AG10803 (cell line): ENCODE measurements at places on chromosomes 11 and 22.

DNA sequence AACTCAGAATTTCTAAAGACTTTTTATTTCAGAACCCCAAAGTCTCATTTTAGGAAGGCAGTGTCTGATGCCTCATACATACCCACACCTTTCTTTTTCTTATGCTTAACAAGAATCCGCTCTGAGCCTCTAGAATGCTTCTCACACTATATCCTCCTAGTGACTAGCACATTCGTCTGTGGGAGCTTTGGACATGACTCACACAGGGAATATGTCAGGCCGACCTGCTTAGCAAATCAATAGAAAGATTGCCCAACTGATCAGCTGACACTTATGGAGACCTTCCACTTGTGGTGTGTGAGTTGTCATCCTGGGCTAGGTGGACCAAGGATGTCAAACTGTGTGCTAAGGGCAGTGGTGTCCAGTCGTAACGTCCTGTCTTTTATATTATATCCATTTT, 129.9 kb upstream of the TTC12 start:
- peak; percentile 97 for DNase-seq

DNA sequence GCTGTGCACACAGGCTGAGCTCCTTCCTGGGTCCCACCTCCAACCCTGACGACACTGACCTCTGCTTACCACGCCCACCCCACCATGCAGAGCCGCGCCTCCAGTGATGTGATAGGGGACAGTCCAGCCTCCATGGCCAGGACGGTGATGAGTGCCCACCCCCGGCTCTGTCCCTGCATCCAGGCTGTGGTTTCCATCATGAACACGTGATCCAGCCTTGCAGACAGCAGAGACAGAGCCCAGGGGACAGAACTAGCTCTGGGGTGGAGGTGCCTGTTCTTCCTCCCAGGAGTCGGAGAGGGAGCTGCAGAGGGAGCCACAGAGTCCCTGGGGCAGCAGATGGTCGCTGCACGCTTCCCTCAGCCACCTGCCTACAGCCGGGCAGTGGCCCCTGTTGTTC, 42.6 kb upstream of the IGSF9B start:
- no peak for DNase-seq

- no peak for DNase-seq
Observed at GRCh38 chr11:284105-285020, 4.6 kb upstream of the PGGHG start.

DNA sequence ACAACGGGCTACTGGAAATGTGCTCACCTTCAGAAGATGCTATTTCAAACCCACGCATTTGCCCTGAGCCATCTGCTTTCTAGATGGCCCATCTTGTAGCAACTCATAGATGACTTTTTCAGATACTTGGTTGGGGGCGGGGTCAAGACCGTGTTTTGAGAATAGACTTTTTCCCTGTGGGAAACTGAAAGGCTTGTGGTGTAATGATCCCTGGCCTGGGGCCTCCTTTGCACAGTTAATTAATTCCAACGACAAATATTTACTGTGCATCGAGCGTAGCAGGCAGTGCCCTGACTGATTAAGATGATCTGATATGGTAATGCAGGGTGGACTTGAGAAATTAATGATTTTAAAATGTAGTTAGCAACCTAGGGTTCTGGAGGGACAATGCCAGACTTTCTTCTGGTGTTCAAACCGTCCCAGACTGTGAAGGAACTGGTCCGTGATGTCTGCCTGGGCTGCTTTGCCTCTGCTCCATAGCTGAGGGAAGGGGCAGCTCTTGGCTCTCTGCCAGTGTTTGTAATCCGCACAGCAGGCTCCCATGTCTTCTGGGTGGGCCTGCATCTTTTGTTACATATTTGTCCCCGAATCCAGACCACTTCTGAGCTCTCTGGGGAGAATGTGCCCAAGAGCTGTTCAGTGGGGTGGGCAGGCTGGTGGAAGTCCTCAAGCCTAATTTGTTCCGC, 84.8 kb downstream of the ADAMTS15 start:
- DNase-seq = no peak

DNA sequence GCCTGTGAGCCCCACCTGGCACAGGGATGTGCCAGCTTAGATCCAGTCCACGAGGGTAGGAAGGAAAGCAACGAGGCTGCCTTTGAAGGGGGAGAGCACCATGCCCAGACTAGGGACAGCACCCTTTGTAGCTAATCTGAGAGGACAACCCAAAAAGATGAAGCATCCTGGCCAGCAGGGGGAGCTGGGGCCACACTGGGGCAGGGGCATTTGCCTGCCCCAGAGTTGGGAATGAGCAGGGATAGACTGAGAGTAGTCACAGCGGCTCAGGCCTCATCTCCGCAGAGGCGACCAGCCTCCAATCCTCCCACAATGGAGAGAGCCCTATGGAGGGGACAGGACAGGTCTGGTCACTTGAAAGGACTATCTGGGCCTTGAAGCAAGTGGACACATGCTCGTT, 16.4 kb downstream of the LMO1 start:
- DNase-seq = no peak

GRCh38 chr22:21691816-21692215, 26.0 kb downstream of the PPIL2 start:
- no peak for DNase-seq

GRCh38 chr22:43183496-43184277, 3.2 kb downstream of the TTLL12 start:
- DNase-seq = peak; percentile 54

DNA sequence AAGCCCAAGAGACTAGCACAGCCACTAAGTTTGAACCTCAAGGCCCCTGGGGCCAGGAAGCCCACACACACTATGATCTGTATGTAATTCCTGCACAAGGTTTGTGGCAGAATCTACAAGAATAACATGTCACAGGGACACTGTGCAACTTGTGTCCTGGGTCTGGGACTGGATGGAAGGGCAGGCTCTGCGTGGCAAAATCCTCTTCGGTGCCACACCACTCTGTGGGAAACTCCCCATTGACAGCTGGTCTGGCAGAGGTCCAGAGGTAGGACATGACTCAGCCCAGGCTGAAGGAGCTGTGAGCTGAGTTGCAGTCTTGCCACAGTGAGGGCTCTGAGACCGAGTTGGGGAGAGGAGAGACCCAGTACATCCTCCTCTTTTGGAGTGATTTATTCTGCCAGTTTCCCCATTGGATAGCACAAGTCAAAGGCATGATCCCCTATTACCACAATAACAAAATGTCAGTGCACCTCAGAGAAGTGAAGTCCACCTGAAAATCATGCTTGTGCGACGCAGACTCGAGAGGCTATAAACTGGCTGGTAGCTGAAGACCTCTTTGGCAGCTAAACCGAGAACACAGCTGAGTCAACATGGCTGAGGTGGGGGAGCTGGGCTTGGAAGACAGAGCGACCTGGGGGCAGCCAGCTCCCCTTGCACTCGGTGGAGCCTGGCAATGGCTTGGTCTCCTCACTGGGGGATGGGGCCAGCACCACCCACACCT, 23.3 kb upstream of the SERPIND1 start:
- DNase-seq = peak; percentile 83

- no peak for DNase-seq
Observed at GRCh38 chr22:28102151-28102812, 183.2 kb upstream of the PITPNB start.

GRCh38 chr22:39306456-39307361, 12.7 kb downstream of the RPL3 start:
- no peak for DNase-seq

- no peak for DNase-seq
Observed at GRCh38 chr11:129012880-129013279, 70.2 kb upstream of the TP53AIP1 start.

DNA sequence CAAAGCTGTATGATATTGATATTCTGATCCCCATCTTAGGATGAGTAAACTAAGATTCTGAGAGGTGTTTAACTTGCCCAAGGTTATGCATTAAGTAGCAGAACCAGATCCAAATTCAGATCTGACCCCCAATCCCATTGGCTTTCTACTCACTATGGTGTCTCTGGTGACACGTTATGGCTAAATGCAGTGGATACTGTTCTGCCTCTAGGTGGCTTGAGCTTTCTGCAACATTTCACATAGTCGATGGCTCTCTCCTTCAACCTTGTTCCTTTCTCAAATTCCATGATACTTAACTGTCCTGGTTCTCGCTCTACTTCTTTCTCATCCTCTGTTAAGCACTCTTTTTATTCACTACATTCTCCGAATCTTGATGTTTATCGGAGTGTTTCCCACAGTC, 9.4 kb downstream of the C11orf97 start:
- DNase-seq = peak; percentile 42

DNA sequence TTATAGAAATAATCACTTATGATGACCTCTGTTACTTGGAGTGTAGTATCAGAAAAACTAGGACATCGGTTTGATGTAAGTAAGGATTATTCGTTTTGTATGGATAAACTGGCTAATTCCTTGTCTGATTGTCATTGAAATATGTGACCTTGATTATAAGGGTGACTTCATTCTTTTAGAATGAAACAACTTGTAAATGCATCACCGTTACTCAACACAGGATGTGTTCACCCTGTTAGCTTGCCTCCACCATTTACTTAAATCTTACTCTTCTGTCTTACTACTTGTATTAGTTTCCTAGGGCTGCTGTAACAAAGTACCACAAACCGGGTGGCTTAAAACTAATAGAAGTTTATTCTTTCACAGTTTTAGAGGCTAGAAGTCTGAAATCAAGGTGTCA, 7.9 kb downstream of the SFI1 start:
- peak; percentile 60 for DNase-seq

- DNase-seq = no peak
Observed at GRCh38 chr11:44883277-44883676, 67.4 kb downstream of the TP53I11 start.

DNA sequence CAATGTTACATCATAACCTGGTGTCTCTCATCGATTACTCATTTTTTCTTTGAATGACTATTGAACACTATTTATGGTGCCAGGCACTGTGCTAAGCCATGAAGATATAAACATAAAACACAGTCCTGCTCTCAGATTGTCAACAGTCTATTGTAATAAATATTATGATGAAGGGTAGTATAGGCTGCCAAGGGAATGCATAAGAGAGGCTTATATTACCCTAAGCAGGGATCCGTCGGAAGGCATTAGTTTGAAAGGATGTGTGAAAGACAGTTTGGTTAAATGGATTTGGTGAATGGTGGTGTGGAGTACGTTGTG, 7.2 kb upstream of the CCDC90B start:
- DNase-seq = no peak

GRCh38 chr11:46315783-46316563, 31.3 kb upstream of the DGKZ start:
- DNase-seq = no peak

DNA sequence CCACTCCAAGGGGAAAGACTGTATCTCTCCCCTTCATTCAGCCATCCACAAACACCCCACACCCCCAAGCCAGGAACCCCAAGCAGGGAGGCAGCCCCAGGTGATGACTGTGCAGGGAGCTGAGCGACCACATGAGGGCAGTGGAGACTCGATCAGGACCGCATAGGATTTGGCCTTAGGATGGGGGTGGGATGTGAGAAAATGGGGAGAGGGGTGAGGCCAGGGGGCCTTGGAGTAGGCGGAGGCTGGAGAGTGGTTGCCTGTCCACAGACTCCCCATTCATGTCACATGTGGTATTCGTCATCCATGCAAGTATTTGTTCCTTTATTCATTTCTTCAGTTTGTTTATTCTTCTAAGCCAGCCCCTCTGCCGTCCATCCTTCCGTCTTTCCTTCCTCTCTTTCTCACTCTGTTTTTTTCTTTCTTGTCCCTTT, 2.7 kb upstream of the RHOD start:
- peak; percentile 24 for DNase-seq

DNA sequence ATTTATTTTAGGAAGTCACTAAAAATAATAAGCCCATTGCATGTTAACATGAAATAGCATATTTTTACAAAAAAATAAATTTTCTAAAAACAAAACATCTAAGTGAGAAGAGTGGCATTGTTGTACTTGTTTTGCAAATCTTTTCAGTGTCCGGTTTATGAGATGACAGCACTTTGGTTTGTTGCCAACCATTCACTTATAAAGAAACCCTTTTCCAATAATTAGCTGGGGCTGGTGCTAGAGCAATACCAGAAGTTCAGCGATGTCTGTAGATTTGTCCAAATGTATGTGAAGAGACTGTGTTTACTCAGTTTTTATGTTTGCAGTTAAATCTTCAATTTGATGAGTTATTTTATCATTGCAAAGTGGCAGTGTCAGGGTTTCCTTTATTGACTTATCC, 22.1 kb upstream of the KRTAP5-7 start:
- no peak for DNase-seq

GRCh38 chr22:23086787-23087186, 16.5 kb downstream of the GNAZ start:
- no peak for DNase-seq

GRCh38 chr11:133263332-133263731, 269.0 kb downstream of the OPCML start:
- DNase-seq = no peak

- DNase-seq = no peak
Observed at GRCh38 chr11:77401486-77402217, 72.2 kb downstream of the PAK1 start.

- DNase-seq = peak; percentile 98
Observed at GRCh38 chr11:61949169-61950034, 749 bp upstream of the BEST1 start.

DNA sequence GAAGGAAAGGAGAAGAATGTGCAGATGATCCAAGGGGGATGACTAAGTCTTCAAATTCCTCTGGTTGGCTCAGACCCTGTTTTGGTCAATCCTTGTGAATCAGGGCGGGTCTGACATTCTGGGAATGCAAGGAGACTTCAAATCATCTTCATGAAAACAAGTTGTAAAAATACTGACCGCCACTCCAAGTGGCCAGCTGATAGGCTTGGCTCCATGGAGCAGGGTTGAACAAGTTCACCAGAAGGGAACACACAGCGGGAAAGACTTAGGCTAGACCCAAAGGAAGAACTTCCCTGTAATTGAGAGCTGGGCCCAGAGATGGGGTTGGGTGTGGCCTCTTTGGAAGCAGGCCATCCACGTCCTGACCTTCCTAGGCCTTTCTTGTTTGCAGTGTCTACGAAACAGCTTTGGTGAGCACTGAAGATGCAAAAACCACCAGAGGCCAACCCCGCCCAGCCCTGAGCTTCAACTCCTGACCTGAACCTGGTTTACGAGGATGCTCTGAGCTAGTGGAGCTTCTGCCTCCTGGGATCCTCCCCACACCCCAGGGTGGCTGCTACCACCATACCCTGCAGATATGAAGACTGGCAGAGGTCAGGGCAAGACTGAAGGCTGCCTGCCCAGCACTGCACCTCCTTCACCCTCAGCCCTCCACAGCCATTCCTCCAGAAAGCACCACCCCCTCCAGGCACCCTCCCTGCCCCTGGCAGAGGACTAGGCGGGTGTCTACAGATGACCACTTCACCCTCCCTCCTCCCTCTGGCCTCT, 26.1 kb downstream of the GDPD5 start:
- peak; percentile 98 for DNase-seq

- no peak for DNase-seq
Observed at GRCh38 chr11:8289492-8289918, 25.8 kb upstream of the LMO1 start.

- DNase-seq = no peak
Observed at GRCh38 chr11:59254286-59254685, 41.6 kb upstream of the MPEG1 start.

GRCh38 chr11:133064152-133064877, 468.0 kb downstream of the OPCML start:
- DNase-seq = peak; percentile 78
